ENCODE measurements at places on chromosomes 2 and 18.
A peak's percentile ranks its signal among the peaks of the same experiment; 100 is the strongest.

GRCh38 chr2:26469092-26469710 is 8.7 kb downstream of the OTOF start:
- peak; percentile 53 for DNase-seq

DNA sequence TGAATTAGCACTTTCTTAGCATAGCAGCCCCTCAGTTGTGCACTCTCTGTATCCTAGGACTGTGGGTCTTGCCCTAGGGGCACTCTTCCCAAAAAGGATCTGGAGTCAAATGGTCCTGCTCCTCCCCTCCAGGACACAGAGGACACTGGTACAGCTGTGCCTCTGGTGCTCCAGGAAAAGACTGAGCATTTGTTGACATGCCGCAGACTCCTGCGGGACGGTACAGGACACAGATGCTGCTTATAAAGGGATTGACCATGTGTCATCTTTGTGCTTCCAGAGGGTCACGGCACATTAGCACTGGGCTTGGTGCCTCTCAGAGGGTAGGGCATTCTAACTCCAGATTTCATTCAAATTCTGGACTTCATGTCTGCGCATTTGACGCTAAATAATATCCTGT is 110.5 kb downstream of the KLF7 start:
- DNase-seq = no peak

GRCh38 chr2:122019724-122020123 is 264.3 kb downstream of the TSN start:
- no peak for DNase-seq

DNA sequence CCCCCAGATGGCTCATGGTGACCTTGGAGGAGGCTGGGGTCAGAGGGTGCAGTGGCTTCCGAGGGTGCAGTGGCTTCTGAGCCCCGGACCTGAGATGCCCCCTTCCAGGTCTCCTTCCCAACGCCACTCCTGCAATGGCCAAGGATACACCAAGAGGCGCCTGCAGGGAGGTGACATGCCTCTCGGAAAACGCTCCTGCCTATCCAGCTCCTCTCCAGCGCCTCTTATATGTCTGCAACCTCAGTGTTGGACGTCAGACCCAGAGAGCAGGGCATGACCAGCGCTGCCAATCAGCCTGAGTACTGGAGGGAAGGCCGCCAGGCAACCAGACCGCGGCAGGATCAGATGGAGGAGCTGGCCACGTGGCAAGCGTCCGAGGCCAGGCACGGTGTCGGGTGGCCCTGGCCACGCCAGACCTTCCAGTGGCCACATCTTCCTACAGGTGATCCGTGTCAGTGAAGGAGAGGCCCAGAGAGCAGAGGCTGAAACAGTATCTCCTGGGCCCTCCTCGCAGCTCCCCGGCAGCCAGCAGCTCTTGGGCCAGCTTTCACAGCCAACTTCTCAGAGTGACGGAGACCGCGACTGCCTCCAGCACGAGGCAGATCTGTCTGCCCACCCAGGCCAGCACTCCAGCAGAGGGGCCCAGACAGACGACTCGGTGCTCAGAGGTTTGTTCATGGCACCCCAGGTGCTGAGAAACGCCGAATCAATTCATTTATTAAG is 199.5 kb upstream of the SALL3 start:
- no peak for DNase-seq

DNA sequence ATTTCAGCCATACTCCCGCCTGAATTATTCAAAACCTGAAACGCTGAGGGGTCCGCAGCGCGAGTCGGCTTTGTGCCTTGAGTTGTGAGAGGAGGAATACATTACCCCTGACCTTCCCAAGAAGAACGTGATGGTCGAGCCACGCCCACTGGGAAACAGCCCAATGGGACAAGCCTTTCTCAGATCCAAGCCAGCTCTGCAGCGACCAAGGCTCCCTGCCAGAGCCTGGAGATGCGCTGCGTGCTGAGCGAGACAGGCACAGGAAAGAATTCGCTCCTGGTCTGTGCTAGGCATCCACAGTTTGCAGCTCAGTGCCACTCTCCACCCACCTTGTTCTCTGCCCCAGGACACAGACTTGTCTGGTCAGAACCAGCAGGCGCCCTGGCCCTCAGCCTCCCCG is 74.1 kb upstream of the GLI2 start:
- DNase-seq = no peak

DNA sequence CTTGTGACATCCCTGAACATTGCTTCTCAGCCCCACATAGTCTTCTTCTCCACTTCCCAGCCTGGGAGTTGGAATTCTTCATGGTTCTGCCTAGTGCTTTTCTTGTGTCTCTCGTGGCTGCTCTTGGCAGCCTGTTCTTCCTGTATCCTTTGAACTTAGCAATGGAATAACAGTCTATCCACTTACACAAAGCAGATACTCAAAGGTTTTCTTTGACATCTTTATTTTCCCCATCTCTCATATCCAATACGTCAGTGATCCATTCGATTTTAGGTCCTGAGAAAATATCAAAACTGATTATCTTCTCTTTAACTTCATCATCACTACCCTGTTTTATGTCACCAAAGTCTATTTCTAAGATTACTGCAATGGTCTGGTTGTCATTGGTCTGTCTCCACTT is 1091.2 kb upstream of the PIK3C3 start:
- DNase-seq = no peak

DNA sequence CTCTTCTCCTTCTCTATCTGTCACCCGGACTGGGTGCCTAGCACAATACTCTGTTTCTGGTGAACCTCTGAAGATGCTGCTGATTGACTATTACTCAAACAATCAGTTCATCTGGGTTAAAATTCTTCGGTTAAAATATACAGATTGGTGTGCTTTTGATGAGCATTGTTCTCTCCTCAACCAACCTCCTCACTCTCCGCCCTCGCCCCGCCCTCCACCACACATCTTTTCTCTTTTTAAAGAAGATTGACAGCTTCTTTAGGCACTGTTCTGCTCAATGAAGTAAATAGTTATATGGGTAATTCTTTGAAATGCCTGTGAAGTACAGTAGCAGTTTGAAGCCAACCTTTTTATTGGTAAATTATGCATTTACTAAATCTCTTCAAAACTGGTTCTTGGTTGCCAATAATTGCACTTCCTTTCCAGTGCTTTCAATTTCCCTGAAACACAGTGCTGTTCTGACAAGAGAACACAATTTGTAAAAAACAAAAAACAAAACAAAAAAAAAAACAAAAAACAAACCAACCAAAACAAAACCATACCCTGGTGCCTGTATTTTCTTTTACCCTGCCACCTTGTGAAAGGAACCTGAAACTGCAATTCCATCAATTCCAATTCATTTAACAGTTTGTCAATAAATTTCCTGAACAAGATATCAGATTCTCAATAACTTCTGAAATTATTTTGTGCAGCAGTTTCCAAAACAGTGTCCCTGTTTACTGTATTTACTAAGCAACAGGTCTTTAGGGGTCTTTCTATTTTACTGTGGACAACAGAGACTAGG is 188.6 kb downstream of the LRP1B start:
- DNase-seq = no peak

GRCh38 chr2:210392469-210392881 is 77.5 kb upstream of the MYL1 start:
- no peak for DNase-seq

- no peak for DNase-seq
Observed at GRCh38 chr18:13328213-13328612, 109.7 kb downstream of the LDLRAD4 start.

GRCh38 chr18:48609820-48610815 is 71.3 kb downstream of the CTIF start:
- DNase-seq = no peak

- no peak for DNase-seq
Observed at GRCh38 chr2:144519934-144520731, at the start of gene ZEB2. Gene ZEB2 (minus strand): TSS chr2:144520119. CDS start chr2:144517350, 2,769 bp downstream.

DNA sequence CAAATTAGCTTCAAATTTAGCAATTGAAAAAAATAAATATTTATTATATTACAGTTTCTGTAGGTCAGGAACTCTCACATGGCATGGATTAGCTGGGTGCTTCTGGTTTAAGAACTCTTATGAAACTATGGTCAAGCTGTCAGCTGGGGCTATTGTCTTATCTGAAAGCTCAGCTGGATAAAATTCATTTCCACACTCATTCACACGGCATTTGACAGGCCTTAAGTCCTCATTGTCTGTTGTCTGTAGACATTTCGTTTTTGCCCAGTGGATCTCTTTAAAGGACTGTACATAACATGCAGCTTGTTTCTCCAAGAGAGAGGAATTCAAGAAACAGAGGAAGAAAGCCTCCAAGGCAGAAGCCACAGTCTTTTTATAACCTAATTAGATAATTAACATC is 1556.8 kb upstream of the SLC39A10 start:
- no peak for DNase-seq

- DNase-seq = no peak
Observed at GRCh38 chr2:178197791-178198190, 3.5 kb downstream of the OSBPL6 start.

GRCh38 chr2:37026050-37026449 is 58.1 kb downstream of the HEATR5B start:
- DNase-seq = no peak

DNA sequence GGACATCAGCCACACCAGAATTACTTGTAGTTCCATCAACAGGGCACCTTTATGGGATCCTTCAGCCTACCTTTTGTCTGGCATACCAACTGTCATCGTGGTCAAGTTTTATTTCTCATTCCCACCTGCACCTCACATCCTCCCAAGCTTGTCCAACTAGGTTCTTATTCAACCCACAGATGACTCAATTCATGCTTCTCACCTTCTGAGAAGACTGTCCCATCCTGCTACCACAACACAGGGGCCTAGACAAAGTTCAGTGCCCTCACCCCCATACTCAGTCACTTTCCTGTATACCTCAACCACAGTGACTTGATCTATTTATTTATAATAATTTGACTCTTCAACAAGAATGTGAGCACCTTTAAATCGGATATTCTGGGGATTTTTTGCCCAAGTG is 114.4 kb upstream of the ACVR1C start:
- no peak for DNase-seq

- DNase-seq = no peak
Observed at GRCh38 chr2:85174943-85175342, 41.8 kb downstream of the TCF7L1 start.

DNA sequence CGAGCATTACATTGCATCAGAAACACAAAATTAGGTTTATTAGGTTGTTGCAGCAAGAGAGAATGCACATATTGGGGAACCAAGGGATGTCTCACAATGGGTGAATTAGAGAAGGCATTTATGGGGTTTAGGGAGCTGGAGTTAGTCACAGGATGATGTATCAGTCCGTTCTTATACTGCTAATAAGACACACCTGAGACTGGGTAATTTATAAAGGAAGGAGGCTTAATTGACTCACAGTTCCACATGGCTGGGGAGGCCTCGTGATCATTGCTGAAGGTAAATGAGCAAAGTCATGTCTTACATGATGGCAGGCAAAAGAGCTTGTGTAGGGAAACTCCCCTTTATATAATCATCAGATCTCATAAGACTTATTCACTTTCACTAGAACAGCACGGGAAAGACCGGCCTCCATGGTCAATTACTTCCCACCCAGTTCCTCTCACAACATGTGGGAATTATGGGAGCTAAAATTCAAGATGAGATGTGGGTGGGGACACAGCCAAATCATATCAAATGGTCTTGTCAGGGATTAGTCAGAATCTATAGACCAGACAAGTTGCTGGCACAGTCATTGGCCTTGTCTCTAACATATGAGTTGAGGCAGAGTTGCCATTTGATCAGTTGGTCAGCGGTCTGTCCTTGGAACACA is 61.9 kb upstream of the RBMS1 start:
- no peak for DNase-seq

DNA sequence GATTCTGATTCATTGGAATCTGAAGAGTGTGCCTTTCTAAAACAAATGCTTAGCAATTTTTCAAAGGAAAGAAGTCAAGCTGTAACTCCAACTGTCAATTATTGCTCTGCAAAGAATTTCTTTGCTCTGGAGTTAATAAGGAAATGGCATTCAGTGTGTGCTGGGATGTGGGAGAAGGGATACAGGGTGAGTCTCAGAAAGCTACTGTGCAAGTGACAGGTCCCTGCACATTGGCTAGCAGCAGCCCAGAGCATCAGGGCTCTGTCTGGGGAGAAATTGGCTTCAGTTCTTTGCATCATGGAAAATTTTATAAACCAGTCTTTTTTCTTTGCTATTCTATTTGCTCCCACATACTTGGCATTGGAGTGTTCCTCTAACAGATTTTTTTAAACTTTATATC is 1.1 kb upstream of the SYT4 start:
- no peak for DNase-seq

GRCh38 chr2:112691881-112692281 is 28.9 kb upstream of the NT5DC4 start:
- no peak for DNase-seq

DNA sequence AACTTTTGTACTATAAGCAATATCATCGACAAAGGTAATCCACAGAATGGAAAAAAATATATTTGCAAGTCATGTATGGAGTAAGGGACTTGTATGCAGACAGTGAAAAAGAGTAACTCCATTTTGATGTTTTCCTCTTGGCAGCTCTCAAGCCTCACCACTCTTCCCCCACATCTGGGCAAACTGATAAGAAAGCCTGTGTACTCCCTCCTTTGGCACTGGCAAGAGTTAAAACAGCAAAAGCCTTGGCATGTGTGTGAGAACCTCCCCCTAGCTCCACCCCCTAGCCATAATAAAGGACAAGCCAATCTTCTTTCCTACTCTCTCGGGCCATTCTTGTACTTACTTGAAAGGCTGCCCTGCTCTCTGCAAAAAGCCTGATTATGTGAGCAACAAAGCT is 335.2 kb downstream of the LRATD1 start:
- DNase-seq = no peak

DNA sequence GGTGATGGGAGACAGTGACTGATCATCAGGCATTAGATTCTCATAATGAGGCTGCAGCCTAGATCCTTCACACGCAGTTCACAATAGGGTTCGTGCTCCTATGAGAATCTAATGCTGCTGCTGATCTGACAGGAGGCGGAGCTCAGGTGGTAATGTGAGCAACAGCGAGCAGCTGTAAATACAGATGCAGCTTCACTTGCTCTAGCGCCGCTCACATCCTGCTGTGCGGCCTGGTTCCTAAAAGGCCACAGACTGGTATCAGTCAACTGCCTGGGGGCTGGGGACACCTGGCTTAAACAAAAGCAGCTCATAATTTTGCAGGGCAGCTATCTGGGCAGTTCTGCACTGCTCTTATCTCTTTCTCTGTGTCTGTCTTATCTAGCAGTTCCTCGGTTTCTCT is 20.4 kb upstream of the CD226 start:
- peak; percentile 43 for DNase-seq

DNA sequence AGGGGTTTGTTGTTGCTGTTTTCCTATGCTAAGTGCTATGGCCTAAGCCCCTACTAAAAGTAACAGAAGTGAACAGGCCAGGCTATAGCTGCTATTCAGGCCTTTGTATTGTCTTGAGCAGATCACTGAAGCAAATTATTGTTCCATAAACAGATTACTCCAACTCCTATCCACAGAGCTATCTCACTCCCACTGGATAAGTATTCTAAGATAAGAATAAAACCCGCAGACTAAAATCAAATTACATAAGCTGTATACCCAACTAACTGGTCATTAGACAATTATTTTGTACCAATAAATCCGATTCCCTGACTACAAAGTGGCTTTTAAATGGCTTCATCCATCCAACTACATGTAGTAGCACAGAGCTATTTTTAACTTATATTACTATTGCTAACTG is 74.3 kb downstream of the THADA start:
- DNase-seq = no peak

All from CD8-positive, alpha-beta T cell (primary cell).